ENCODE measurements at places on chromosomes 6 and 20. TPM values are rescaled to one million over a fixed set of nuclear protein-coding genes. Genes with fewer than 3 reads are reported as not detected.

The CRISP2 gene
- total RNA-seq, result not detected

The SLC32A1 gene
- total RNA-seq, result not detected

The TCF21 gene
- total RNA-seq, result not detected

The TTLL9 gene
- not detected for total RNA-seq

The TFAP2C gene
- not detected for total RNA-seq

The C20orf141 gene
- not detected for total RNA-seq

The GCNT2 gene
- total RNA-seq, result 1.5 TPM

The HLA-DOB gene
- total RNA-seq, result 1.7 TPM

DNA sequence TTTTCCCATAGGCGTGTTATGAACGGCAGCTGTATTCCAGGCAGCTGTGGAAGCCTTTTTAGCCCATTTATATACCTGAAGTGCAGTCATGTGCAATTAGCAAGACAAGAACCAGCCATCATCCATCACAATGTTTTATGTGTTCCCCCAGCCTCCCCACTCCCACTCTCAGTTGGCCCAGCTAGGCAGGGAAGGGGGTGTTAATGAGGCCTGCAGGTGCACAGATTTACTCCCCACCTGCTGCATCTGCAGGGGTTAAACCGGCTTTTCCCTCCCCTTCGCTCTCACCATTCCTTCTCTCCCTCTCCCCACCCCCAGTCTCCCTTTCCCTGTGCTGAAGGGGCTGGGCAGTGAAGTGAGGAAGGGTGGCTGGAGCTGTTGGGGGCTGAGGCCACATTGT, 149.8 kb upstream of the AKAP12 start:
- DNase-seq, result no peak

- no peak for DNase-seq
These were observed 51.5 kb downstream of the PTPRT start for GRCh38 chr20:43138061-43138770.

GRCh38 chr6:137739544-137739943, 127.5 kb upstream of the TNFAIP3 start:
- no peak for DNase-seq

GRCh38 chr6:40947876-40948526, 91.0 kb downstream of the UNC5CL start:
- DNase-seq, result no peak

- DNase-seq, result no peak
These were observed 25.9 kb upstream of the AGPAT4 start for GRCh38 chr6:161299726-161300125.

DNA sequence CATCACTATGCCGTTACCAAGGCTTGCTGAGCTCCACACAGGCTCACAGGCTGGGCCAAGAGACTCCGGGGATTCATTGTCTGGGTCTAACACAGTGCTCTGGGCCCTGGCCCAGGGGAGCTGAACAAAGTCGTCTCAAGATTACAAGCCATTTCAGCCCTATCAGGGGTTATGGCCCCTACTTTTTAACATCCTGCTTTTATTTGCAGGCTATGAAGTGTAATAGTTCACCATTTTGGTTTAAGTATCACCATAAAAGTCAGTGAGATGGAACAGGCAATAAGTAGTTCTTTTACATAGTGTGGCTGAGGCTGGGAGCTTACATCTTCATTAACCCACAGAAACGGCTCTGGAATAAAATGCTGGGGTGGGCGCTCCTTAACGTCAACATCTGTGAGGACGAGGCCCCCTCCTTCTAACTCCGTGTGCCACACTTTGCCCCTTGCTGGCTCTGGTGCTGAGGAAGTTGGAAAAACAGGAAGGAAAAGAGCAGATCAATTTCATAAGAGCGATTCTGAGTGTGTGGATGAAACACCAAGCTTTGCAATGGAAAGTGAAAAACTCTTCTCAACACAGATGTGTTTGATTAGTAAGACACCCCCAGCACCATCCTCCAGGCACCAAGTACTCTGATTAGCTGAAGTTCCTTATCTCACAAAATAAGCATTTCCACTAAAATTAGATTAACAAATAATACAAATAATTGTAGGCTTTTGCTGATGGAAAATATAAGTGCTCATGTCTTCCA, 447.3 kb downstream of the MAFB start:
- DNase-seq, result no peak

DNA sequence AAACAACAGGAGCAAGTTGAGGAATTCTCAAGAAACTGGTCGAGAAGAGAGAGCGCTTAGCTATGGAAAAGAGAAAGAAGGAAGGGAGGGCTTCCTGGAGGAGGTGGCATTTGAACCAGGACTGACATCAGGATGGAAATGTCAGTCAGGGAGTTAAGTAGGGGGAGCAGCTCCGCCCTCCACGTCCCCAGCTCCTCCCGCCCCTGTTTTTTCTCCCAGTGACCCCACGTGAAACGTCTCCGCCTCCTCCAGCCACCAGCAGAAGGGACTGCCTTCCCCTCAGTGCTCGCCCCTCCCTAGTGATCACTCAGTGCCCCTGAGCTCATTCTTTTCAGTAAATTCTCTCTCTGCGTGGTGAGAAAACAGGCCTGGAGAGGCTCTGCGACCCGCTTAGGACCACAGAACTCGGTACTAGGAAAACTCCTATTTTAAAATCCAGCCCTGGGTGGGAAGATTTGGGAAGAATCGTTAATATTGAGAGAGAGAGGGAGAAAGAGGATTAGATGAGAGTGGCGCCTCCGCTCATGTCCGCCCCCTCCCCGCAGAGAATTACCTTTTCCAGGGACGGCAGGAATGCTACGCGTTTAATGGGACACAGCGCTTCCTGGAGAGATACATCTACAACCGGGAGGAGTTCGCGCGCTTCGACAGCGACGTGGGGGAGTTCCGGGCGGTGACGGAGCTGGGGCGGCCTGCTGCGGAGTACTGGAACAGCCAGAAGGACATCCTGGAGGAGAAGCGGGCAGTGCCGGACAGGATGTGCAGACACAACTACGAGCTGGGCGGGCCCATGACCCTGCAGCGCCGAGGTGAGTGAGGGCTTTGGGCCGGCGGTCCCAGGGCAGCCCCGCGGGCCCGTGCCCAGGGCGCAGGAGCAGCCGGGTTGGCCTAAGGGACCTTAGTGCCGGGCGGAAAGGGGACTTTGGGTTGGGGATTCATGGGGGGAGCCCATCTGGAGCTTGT, 4.6 kb downstream of the HLA-DPB1 start:
- no peak for DNase-seq

DNA sequence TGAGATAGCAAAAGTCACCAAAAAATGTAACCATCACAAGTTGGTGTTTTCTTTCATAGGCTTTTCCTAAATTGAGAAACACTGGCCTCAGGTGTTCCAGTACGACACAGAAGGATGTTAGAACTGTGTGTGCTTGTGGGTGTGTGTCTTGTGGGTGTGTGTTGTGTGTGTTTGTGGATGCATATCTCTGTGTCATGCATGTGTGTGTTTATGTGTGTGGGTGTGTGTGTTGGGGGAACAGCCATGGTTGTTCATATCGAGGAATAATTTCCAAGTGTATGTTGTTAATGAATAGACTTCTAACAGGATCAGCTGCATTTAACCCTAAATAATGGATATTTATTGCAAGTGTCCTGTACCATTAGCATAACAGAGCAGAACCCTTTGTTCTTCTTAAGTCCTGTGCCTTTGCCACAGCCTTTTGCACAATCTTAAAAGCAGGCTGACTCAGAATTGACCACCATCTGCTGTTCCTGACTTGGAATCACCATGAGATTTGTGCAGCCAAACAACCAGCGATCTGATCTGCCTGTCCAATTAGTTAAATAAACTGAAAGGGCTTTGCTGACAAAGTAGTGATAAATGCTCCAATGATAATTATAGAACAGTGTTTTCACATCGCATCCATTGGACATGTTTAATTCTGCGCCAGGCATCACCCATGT, 7.6 kb downstream of the CD93 start:
- DNase-seq, result no peak

DNA sequence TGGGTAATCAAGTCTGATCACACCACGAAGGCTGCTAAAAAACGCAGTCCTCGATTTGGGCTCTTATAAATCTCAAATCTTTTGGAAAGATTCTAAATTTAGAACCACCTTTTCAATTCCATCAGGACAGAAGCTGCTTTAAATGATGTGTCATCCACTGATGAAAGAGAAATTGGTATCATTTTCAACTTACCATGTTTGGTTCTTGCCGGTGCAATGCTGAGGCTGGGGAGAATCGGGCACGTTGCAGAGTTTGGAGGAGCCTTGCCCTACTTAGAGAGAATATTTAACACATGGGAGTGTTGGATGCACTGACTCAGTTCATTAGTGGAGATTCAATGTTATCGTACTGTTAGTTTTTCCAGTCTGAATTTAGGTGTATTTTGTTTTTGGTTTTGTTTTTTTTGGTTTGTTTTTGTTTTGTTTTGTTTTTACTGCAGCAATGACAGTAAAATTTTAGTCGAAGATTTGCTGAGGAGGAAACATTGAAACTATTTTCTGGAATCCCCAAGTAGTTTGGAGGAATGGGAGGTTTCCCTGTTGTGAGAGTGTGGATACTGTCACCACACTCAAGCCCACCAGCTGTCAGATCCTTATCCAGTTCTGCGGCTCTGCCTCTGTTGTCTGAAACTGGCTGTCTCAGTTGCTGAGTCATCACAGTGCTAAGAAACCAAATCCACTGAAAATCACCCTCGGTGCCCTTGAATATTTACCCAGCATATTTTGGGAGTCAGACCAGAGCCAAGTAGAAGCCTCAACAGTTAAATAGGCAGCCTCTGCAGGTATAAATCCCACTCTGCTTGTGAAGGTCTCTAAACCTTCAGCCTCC, 497.0 kb downstream of the BTBD3 start:
- no peak for DNase-seq

GRCh38 chr6:28078050-28078449, 2.3 kb upstream of the ZNF165 start:
- DNase-seq, result no peak

DNA sequence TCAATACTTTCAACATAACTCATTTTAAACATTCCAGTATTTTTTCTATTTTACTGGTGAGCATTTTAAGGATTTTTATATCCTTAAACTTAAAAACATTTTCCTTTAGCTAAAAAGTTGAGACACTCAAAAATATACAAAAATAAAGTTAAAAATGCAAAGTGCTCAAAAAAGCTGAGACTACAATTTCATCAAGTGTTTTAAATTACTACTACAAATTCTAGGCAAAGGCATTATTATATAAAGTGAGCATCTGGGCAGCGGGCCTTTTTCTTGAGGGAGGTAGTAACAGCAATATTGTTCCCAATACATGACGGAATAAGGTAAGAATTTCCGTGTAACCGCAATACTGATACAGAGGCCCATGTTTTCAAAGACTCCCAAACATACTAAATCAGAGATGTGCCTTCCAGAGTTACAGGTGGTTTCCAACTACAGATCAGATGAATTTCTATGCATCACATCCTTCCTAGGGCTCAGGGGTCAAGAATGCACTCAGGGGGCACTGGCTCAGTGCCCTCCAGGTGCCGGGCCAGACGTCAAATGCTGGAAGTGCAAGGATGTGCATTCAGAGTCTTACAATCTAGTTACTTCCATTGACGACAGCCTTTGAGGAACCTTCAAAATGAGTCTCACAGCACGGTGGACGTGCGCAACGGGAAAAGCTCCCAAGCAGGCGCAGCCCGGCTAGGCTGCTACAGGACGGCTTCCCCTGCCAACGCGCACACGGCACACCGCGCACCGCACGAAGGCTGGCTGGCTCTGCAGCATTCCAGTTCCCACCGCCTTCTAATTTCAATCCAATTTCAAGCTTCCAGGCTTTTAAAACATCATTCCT, 1.7 kb downstream of the PHF10 start:
- peak; percentile 68 for DNase-seq

DNA sequence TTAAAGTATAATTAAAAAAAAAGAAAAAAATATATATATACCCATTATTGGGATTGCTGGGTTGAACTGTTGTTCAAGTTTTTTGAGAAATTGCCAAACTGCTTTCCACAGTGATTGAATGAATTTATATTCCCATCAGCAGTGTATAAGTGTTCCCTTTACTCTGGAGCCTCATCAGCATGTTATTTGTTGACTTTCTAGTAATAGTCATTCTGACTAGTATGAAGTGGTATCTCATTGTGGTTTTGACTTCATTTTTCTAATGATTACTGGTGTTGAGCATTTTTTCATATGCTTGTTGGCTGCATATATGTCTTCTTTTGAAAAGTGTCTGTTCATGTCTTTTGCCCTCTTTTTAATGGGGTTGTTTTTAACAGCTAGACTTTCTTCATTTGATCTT, 1260.8 kb upstream of the GJE1 start:
- DNase-seq, result no peak

DNA sequence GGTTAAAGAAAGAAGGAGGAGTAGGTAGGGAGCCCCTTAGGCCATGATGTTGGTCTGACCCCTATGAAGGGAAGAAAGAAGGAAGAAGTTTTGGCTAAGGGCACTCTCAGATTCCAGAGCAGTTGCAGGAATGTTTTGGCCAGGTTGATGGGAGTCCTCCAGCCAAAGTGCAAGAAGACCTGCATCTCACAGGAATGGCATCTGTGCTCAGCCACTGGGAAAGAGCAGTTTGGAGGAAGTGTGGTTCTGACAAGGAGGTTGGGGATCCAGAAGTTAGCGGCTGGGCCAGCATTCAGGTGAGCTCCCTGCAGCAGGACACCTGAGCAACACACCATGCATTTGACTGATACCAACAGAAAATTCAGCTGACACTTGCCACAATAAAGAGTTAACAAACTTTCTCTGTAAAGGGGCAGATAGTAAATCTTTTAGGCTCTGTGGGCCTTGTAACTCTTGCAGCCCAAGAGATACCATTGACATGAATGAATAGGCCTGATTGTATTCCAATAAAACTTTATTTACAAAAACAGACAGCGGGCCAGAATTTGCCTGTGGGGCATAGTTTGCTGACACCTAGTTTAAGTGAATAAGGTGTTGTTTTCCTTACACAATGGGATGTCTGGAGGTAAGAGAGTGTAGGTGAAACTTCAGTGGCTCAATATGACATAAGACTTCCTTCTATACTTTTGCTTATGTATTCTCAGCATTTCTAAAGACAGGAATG, 71.0 kb downstream of the EDN1 start:
- DNase-seq, result no peak

DNA sequence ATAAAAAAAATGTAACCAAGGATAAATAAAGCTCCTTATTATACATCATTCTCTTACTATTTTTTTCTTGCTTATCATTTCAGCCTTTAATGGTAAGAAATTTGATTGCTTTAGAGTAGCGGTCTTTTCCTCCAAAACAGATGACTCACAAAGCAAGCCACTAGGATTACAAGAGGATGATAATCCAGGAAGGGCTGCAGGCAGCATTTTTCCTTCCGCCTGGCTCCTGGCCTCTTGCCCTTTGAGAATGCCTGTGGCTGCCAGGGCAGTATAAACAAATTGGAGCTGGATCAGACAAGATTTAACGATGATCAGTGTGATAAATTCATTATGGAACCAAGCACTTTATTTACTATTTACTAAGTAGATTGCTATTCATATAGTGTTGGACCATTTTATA, 9.7 kb upstream of the FBXL4 start:
- no peak for DNase-seq

- no peak for DNase-seq
These were observed 53.0 kb downstream of the ELOVL2 start for GRCh38 chr6:10991115-10991514.

All from activated CD4-positive, alpha-beta memory T cell treated with anti-CD3 and anti-CD28 coated beads for 36 hours (primary cell).